ENCODE measurements at places on chromosomes 3 and 15.
A peak's percentile ranks its signal among the peaks of the same experiment; 100 is the strongest.

DNA sequence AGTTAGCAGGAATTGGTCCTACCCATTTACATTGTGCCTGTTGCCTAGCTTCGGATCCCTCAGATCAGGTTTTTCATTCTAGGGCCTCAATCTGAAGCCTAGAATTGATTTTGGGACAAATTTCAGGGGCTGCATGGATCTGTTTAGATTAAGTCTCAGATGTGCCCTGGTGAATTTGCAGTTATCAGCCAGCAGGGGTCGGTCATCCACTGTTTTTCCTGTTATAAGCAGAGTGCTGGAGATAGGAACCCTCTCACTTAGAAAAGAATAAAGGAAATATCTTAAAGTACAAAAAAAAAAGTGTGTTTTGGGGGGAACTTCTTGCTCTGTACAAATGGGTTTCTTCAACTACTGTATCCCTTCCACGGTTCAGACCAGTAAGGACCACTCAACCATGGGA is 212.5 kb downstream of the BCHE start:
- peak; percentile 7 for DNase-seq

GRCh38 chr3:66480666-66481065 is 20.2 kb downstream of the LRIG1 start:
- DNase-seq: no peak

DNA sequence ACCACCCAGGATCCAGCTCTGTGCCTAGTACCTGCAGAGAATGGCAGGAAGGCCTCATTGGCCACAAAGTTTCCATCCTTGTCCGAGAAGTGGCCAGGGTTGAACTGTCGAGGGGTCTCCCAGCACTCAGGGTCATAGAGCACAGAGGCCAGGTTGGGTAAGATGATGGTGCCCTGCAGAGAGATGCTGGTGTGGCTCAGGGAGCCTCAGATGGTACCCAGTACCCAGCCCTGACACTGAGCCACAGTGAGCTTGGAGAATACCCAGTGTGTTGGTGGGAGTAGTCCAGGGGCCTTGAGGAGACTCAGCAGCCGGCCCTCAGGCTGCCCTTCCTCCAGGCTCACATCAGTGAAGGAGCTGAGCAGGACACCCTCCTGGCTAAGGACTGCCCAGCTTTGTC is 11.5 kb upstream of the PARL start:
- DNase-seq: no peak

GRCh38 chr15:63374686-63375520 is 6.7 kb downstream of the CA12 start:
- DNase-seq: peak; percentile 71

DNA sequence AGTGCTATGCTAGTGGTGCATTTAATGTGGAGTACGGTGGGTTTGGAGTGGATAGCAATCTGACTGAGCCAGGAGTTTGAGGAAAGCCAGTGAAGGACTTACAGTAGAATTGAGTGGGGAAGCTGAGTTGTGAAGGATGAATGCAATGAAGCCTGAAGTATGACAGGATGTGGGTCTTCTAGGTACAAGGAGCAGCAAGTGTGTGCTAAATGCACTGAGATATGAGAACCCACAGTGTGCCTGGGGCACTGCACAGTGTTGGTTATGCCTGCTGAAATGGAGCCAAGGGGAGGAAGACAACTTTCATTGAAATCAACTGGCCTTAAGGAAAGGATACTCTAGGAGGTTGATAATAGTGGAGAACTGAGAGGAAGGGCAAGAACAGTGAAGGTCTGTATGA is 105.5 kb upstream of the MRPL3 start:
- no peak for DNase-seq
